ENCODE measurements at places on chromosomes 2 and 18.

GRCh38 chr2:9768388-9768787 is 74.9 kb upstream of the TAF1B start:
- peak; percentile 47 for DNase-seq

GRCh38 chr18:5604778-5605177 is 61.0 kb upstream of the EPB41L3 start:
- no peak for DNase-seq

DNA sequence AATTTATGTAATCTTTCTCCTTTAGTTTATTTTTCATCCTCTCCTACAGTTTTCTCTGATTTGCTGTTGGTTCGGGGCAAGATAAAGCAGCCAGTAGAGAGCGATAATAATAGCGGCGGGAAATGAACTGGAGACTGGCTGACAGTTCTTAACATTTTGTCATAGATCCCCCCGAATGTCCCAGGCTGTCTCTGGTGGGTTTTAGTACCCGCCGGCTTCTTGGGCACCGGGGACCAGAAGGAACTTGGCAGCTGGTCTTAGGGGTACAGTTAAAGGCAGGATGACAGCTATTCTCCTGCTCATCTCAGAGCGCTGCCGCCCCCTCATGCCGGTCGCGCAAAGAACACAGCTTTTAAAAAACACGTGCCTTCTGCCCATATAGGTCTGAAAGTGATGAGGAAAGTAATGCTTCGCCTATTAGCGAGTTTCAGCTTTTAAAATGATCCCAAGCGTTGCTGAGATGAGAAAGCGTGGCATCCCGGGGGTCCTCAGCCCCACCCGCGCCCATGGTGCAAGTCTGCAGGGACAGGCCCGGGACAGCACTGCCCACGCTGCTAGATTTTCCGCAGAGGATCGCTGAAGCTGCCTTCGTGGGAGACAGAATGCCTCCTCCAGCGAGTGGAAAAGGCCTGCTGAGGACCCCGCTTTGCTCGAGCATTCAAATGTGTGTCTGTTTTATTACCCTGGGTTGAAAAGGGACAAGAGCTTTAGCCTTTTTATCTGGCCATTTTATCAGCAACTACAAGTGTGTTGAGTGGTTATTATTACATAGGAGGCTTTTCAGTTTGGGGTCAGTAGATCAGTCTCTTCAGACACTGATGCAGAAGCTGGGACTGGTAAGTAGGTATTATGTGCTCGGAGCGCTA is 3.8 kb downstream of the ONECUT2 start:
- DNase-seq: no peak

- no peak for DNase-seq
These were observed 31.4 kb downstream of the RAB31 start for GRCh38 chr18:9739516-9739915.

DNA sequence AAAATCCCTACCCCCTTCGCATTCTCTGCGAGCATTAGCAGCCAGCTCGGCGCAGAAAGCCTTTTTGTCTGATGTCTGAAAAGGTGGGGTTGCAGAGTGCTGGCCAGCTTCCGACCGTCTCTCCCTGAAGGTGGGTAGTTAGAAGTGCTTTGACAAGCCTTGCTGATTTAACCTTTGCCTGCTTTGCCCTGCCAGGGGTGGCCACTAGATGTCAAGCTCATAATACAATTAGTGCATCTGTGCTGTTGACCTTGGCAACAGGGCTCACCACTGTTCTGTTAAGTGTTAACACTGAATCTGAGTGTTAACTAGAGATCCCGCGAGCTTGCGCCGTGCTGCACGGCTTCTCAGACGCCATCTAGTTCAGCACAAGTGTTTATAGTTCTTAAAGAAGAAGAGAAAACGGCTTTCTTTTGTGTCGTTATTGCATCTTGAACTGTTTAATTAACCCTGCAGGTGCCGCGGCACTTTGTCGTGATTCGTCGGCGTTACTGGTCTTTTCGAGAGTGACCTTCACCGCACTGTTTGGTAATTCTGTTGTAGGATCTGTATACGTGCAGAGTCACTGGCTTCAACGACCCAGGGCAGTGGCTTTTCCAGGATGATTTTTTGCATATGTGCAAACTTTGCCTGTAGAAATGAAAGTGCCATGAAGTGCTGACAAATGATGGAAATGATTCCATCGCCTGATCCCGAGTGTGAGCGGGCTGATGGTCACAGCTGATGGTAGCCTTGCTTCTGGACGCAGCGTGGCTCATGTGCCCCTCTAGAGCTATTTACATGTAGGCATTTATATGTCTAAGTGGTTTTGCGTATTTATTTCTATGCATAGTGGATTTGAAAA is 5.5 kb downstream of the SALL3 start:
- DNase-seq: peak; percentile 33

DNA sequence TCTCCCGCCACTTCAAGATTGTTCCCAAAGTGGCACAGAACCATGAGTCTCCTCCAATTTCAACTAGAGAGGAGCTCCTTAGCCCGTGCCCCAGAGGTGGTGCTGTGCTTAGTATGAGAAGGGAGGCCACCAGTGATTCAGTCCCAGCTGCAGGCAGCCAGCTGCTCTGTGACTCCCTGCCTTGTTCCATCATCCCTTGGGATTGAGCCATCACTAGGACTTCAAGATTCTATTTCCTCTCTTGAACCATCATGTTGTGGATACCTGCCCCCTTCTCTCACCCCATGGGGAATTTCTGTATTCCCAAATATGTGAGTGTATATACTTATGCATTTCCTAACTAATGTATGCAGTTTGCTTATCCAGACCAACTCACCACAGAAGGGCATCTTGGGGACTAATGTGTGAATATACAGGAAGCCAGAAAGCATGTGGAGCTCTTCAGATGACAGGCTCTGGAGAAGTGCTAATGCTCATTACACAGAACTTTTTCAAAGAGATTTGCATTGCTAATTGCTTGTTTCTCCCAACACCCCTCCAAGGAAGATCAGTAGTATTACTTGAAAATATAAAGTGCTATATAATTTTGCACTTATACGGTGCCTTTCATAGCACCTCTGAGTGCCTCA is 111.0 kb upstream of the MAP3K20 start:
- no peak for DNase-seq

- DNase-seq: no peak
These were observed 188.1 kb downstream of the ZEB2 start for GRCh38 chr2:144331674-144332355.

- DNase-seq: peak; percentile 48
These were observed 177.8 kb upstream of the EPAS1 start for GRCh38 chr2:46119453-46119852.

- DNase-seq: no peak
These were observed 140.9 kb downstream of the TWIST2 start for GRCh38 chr2:238988752-238989151.

DNA sequence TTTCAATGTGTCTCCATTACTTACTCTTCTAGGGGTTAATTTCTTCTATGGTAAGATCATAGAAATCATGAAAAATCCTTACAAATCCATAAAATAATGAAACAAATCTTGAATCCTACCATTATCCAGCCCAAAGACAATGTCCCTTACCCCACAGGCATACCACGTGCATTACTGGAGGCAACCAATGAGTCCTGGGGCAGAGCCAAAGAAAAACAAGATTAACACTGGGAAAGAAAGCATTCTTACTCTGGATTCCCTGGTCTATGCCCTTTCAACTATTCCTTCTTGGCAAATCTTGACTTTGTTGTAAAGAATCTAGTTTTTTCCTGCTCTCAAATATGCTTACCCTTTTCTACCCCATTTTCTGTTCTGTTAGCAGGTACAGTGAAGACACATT is 3.1 kb upstream of the GALNT1 start:
- DNase-seq: no peak

GRCh38 chr2:202201220-202202160 is 36.9 kb downstream of the SUMO1 start:
- DNase-seq: no peak

DNA sequence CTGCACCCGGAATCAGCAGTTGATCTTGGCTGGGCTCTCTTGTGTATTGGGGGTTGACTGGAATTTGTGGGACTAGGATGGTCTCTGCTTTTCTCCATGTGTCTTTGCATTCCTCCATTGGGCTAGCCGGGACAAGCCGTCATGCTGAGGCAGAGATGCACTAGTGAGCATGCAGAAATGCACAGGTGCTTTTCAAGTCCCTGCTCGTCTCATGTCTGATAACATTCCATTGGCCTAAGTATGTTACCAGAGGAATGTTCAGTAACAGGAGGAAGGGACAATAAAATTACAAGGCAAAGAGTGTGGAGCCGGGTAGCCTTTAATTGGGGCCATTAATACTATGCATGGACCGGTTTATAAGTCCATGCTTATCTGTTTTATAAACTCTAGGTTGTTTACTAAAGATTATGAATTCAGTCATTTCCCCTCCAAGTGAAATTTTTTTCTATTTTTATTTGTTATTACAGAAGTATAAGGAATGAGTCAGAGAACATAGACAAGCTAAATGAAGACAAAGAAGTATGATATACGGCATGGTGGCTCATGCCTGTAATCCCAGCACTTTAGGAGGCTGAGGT is 24.4 kb upstream of the AAK1 start:
- DNase-seq: no peak

- no peak for DNase-seq
These were observed 146.0 kb upstream of the SMAD2 start for GRCh38 chr18:48076461-48076860.

GRCh38 chr2:223887127-223887526 is 49.7 kb upstream of the AP1S3 start:
- peak; percentile 54 for DNase-seq

- no peak for DNase-seq
These were observed 346.0 kb upstream of the DLGAP1 start for GRCh38 chr18:4801151-4801550.

- no peak for DNase-seq
These were observed 31.8 kb downstream of the ARHGAP15 start for GRCh38 chr2:143160732-143161707.

GRCh38 chr18:56516789-56517188 is 121.6 kb downstream of the TXNL1 start:
- DNase-seq: no peak

- peak; percentile 20 for DNase-seq
These were observed 56.1 kb upstream of the C2orf15 start for GRCh38 chr2:99085421-99085820.

DNA sequence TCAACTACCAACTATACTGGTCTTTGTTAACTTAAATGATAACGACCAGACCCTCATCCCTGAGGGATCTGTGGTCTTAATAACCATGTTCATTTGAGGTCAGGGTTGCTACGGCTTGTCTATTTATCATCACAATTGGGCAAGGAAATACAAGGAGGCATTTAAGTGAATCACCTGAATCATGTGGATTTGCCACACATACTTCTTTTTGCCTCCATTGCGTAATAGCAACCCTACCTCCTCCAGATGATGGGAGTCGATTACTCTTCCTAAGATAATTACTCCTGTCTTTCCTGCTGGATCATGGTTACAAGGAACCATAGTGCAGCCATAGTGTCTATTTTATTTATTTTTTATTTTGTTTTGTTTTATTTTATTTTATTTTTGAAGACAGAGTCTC is 42.2 kb downstream of the TAF4B start:
- no peak for DNase-seq

GRCh38 chr2:239870276-239870675 is 154.9 kb downstream of the NDUFA10 start:
- DNase-seq: no peak

- DNase-seq: no peak
These were observed 104.3 kb downstream of the PRKCE start for GRCh38 chr2:45755585-45756335.

DNA sequence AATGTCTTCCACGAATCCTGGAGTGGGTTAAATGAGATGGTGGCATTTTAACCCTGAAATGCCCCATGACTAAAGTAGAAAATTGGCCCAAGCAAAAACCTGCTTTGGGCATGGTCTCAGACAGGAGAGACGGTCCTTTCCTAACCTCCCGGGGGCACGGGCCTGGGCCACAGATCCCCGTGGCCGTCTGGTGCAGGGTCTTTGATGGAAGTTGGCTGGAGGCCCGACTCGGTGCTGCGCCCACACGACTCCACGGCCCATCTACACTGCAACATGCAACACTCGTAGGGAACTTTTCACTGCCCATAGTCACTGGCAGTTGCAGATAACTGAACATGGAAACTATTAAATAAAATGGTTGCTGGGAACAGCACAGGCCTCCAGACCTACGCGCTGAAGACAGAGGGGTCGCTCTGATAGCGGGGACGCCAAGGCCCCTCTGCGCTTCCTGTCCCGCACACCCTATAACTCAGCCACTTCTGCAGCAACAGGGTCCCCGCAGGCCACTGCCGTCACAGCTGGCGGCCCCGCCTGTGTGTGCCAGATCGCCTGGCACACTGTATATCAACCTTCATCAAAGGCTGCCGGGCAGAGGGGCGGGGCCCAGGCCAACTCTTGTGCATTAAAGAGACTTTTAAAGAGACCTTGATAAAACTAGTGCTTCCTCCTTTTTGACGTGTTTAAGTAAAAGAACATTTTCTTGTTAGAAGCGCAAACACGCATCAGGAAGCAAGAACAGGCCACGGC is 214.1 kb downstream of the TWIST2 start:
- DNase-seq: no peak

DNA sequence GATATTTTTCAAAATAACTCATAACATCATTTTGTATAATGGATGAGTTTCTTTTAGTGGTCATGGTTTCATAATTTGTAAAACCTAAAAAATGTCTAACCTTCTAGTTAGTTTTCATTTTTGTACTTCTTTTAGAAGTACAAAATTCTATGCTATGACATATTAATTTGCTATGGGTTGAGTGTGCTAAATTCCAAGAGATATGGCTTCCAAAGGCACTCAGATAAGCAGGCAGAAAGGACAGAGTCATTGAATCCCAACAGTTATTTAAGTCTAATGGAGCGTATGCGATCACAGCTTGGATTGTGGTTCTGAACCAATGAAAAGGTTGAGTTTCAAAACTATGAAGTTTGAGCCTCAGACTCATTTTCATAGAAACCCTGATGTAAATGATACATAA is 37.0 kb downstream of the GCG start:
- no peak for DNase-seq

DNA sequence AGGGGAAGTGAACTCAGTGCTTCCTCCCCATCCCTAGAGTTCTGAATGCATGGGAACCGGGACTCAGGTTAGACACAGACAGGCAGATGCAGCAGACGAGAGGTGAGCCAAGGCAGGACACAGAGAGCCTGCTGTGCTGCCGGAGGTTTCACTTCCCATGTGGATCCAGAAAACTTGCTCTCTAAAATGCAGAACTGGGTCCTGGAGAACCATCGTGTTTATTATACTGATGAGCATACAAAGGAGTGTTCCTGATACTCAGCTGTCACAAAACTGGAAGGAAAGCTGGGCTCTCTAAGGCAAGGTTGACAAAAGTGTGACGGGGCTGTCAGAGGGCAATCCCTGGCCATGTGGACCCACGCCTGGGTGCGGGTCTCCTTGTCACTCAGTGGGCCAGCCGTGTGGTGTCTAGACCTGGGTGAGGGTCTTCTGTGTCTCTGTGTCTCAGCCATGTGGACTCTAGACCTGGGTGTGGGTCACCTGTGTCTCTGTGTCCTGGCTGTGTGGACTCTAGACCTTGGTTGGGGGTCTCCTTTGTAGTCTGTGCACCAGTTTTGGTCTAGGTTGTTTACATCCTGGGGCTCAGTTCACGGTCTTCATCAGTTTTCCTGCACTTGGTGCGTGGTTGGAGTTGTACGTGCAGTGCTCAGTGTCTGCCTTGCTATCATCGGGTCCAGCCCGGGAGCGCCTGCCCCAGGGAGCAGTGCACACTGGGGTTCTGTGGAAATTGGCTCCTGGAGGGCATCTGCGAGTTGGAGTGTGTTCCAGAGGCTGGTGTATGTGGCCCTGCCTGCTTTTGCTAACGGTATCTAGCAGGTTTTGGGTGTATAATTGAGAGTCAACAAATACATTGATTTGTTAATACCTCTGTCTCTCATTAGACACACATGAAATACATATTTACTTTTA is 141.1 kb downstream of the ATP9B start:
- no peak for DNase-seq

Data from HepG2 (cell line).